ENCODE measurements at places on chromosomes 5 and 9.

DNA sequence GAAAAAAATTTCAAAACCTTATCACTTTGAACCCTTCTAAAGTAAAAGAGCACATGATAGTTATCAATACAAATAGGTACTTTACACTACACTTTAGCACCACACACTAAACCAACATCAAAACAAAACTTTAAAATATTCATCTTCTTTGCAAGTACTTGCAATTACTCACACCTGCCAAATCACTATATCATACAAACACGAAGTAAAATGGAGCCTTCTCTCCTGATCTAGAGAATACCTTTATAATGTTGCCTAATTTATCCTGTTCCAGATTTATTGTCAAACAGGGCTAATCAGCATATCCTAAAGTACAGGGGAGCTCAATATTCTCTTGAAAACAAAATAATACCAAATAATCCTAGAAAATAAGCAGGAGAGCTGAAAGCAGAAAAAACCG is 3.0 kb downstream of the RNF145 start:
- no peak for DNase-seq

DNA sequence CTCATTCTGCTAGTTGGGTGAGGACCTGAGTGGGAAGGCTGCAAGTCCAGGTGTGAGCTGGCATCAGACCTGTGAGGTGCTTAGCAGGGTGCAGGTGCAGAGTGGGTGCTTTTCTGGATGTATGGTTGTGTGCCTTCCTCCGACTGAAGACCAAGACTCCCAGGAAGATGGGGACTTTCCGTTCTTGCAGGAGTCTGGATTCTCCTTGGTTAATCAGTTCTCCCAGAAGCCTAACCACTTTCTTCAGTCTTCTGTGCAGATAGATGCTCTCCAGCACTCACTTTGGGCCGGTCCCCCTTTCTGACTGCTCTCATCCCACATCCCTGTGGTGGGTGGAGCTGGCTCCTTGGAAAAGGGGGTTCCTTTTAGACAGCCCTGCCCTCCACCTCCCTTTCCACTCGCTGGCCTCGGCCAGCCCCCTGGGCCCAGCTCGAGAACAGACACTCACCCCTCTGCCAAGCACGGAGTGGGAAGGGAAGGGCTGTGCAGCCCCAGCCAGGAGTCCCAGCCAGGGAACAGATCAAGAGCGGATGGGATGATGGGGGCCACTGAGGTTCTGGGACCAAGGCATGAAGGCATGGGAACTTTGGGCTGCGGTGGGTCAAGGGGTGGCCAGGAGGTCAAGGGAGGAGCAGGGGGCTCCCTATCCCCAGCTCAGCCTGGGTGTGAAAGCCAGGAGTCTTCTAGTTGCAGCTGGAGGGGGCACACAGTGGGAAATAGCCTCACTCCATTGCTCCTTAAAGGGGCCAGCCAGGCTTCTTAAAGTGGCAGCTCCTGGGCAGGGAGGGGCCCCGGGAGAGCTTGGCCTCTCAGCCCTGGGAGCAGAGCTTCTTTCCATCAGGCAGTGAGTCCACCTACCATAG is 62.4 kb downstream of the FGF18 start:
- DNase-seq = no peak

DNA sequence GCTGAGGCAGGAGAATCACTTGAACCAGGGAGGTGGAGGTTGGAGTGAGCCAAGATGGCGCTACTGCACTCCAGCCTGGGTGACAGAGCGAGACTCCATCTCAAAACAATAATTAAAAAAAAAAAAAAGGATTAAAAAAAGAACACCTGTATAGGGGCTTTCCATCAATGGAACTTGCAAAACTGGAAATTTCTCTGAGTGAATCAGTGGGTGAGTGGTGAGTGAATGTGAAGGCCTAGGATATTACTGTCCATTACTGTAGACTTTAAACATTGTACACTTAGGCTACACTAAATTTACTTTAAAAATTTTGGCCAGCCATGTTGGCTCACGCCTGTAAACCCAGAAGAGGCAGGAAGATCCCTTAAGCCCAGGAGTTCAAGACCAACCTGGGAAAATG is 5.7 kb upstream of the RARS1 start:
- no peak for DNase-seq

DNA sequence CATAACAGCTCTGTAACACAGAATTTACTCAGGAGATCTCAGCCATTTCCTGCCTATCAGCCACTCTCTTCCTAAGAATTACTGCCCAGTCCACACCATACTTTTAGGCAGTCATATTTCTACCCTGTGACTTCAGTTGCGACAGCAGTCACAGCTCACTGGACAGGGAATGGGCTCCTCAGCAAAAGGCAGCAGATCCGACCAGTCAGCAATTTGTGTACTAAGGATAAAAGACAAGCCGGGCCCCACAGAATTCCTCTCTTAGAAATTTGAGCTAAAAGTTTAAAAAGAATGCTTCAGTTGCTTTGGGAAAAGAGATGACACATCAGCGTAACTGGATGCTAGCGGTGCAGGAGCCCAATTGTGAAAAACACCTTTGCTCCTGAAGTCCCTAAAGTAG is 172.1 kb downstream of the ENC1 start:
- DNase-seq = no peak

- DNase-seq = no peak
These were observed 115.3 kb upstream of the VLDLR start for GRCh38 chr9:2506321-2506720.

- DNase-seq = no peak
These were observed 169.4 kb upstream of the GLRA1 start for GRCh38 chr5:152094060-152094459.

- no peak for DNase-seq
These were observed 106.0 kb downstream of the PALM2AKAP2 start for GRCh38 chr9:109886041-109886440.

GRCh38 chr5:11557063-11557462 is 347.2 kb downstream of the CTNND2 start:
- DNase-seq = no peak

DNA sequence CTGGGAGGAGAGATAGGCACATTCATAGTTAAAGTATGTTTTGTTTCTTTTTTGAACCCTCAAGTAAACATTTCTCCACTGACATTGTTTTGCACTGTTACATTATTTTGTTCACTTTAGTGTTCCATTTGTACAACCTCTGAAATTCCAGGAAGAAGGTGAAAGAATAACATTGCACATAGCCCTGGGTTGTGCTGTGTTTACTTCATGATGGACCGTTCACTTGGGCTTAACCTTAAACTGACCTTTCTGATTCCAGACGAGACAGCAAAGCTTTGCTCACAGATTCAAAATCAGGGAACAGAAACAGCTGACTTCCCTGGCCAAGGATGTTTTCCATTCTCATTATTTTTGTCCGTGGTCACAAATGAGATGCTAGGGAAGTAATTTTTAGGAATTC is 42.8 kb upstream of the GDNF start:
- no peak for DNase-seq

DNA sequence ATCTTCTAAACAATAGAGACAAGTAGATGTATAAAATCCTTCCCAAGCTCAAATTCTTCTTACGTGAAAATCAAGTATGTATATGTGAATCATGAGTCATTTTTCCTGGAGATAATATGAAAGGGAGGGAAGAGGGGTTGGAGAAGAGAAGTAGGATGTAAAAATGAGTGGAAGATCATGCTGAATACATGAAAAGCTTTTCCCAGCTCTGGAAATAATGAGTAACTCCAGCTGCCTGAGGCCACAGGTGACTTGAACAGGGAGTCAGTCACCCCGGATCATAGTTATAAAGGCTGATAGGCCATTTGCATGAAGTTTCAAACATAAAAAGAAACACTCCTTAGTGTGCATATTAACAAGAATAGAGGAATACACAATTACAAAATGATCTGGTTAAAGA is 486.7 kb downstream of the EFNA5 start:
- DNase-seq = no peak

GRCh38 chr9:113570749-113571711 is 107.5 kb downstream of the RGS3 start:
- no peak for DNase-seq

GRCh38 chr9:108775901-108776306 is 79.9 kb downstream of the ACTL7B start:
- no peak for DNase-seq

- DNase-seq = peak; percentile 55
These were observed 34.9 kb downstream of the CFAP90 start for GRCh38 chr5:7815892-7816534.

- no peak for DNase-seq
These were observed 45.5 kb downstream of the ECPAS start for GRCh38 chr9:111438541-111439235.

- no peak for DNase-seq
These were observed 13.4 kb upstream of the EXOC3 start for GRCh38 chr5:429453-430188.

DNA sequence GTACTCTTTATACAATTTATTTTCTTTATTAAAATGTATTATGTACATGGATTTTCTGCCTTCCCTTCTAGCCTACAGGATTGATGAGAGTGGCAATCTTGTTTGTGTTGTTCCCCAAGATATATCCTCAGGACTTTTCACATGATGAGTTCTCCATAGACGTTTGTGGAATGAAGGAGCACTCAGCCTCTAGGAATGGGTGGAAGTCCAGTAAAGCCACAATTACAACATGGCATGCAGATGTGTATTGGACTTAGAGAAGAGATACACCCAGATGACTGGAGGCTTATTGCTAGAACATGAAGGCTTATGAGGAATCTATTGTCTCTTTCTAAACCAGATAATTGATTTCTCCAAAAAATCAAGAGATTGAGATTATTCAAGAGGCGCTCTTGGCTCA is 8.2 kb upstream of the DOCK2 start:
- no peak for DNase-seq

- no peak for DNase-seq
These were observed 570.8 kb upstream of the TLE4 start for GRCh38 chr9:79001012-79001411.

DNA sequence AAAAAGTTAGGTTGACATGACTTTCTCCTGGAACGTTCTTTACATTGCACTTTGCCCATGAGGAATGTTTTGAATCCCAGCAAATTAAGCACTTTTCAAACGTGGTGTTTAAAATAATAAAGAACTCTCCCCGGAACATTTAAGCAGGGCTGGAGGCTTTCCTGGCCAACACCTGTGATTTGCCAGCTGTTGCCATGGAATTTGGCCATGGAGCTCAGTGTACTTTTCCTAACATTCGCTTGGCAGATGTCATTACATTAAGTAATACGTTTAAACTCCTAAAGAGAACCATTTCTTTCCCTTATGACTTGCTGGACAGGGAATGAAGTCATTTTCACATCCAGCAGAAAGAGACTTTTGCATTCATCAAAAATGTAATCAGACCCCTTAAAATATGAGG is 146.1 kb downstream of the GAS1 start:
- no peak for DNase-seq

Data from putamen (tissue), 1 donor.